ENCODE measurements at places on chromosomes 7 and 10.

- DNase-seq = no peak
These were observed 518 bp upstream of the COMMD3 start for GRCh38 chr10:22315455-22316285.

- no peak for DNase-seq
These were observed 151.5 kb downstream of the SLIT1 start for GRCh38 chr10:97034301-97034700.

GRCh38 chr10:17383801-17384555, 70.4 kb downstream of the ST8SIA6 start:
- no peak for DNase-seq

- no peak for DNase-seq
These were observed 145.1 kb downstream of the DOCK4 start for GRCh38 chr7:112061051-112061450.

DNA sequence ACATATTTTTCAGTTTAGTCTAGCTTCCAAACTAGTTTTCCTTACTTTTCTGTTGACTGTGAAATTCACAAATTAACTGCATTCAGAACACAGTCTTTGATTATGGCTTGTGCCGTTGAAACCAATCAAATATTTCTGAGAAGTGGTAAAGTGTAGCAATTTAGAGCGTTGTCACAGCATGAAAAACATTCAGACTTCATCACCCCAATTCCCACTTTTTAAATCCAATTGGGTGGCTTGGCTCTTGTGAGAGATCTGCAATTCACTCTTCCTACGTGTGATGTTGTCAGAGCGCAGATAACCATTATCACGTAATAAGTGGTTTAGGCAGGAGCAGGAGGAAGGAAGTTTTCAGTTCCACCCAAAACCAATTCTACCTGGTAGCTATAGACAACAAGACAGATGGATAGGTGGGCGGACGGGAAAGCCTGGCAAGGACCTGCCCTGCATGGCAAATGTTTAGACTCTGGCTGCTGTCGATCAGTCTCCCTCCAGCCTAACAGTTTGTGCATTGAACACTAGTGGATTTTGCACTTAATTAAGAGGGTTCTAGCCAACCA, 8.9 kb downstream of the COBL start:
- no peak for DNase-seq

Data from midbrain (tissue), 1 donor.